ENCODE measurements at places on chromosomes 5 and 9.
A peak's percentile ranks its signal among the peaks of the same experiment; 100 is the strongest.

DNA sequence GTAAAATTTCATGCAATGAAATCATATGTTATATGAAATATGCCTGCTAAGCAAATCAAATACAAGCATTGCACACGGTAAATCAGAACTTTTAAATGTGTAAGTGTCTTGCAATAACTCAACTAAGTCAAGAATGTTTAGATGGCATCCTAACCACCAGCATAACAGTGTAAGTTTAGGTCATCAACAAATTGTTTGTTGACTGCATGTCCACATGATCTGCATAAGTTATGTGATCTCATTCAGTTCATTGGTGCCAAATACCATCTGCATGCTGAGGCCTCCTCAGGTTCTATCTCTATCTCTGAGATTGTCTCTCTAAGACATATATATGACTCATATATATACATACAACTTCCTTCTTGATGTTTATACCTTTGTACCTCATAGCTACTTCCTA lies 159.6 kb upstream of the STK32A start:
- no peak for DNase-seq

- no peak for DNase-seq
Measured at GRCh38 chr9:1982074-1982473, 33.1 kb upstream of the SMARCA2 start.

DNA sequence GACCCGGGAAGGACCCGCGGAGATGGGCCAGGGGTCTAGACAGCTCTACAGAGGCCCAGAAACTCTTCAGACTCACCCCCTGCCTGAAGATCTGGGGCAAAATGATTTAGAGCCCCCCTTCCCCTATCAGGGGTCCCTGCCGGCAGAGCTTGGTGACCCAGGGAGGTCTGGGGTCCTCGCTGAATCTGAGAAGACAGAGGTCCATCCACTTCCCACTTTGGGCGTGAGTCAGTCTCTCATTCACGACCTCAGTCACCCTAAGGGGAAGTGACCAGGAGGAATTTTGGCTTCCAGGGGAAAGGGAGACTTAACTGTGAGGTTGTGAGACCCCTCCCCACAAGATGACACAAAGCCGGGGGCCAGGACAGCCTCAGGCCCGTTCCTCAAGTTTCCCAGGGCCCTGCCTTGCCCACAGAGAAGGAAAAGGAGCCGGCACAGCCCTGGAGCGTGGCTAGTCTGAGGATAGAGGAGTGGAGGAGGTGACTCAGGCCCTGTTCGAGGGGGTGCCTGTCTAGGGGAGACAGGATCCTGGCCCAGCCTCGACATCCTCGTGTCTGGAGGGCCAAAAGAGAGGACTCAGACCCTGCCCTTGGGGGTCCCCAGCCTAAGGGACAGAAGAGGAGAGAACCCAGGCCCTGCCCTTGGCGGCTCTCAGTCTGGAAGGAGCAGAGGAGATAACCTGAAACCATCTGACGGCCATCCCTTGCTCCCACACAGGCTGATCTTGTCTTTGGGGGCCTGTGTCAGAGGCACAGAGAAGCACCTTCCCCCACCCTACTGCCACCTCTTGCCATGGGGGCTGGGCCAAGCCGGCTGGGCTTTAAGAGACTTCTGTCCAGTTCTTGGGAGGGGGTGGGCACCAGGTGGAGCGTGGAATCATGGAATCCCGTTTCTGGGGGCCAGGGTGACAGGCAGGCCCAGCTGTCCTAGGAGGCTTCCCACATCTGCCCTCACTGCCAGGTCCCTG lies 889 bp downstream of the PDLIM4 start:
- no peak for DNase-seq

- DNase-seq: peak; percentile 73
Measured at GRCh38 chr5:77957-78804, 13.8 kb upstream of the PLEKHG4B start.

DNA sequence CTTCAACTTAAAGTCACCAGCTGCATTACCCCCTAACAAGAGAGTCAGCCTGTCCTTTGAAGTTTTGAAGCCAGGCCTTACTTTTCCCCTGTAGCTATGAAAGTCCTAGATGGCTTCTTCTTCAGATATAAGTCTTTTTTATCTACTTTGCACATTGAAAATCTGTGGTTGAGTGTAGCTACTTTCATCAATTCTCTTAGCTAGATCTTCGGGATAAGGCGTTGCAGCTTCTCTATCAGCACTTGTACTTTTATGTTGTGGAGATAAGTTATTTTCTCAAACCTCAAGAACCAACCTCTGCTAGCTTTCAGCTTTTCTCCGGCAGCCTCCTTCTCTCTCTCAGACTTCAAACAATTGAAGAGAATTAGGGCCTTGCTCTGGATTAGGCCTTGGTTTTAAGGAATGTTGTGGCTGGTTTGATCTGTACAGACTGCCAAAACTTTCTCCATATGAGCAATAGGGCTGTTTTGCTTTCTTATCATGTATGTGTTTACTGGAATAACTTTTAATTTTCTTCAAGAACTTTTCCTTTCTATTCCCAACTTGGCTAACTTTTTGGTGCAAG lies 21.6 kb downstream of the CATSPER3 start:
- DNase-seq: no peak

DNA sequence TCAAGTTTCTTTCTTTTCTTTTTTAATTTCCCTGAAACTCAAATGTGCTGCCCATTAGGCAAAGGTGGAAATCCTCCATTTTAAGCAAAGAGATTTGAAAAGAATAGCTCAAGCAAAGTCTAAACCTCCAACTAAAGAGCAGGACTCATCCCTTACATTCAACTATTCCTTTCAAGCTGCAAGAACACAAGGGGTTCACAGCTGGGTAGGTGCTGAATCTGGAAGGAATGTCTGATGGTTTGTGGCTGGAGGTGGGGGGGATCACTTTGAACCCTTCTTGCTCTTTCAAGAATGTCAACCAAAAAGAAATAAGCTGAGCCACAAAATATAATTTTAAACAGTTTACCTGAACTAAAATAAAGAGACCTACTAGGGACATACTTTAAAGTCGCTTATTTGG lies 375.7 kb upstream of the CDH10 start:
- no peak for DNase-seq

DNA sequence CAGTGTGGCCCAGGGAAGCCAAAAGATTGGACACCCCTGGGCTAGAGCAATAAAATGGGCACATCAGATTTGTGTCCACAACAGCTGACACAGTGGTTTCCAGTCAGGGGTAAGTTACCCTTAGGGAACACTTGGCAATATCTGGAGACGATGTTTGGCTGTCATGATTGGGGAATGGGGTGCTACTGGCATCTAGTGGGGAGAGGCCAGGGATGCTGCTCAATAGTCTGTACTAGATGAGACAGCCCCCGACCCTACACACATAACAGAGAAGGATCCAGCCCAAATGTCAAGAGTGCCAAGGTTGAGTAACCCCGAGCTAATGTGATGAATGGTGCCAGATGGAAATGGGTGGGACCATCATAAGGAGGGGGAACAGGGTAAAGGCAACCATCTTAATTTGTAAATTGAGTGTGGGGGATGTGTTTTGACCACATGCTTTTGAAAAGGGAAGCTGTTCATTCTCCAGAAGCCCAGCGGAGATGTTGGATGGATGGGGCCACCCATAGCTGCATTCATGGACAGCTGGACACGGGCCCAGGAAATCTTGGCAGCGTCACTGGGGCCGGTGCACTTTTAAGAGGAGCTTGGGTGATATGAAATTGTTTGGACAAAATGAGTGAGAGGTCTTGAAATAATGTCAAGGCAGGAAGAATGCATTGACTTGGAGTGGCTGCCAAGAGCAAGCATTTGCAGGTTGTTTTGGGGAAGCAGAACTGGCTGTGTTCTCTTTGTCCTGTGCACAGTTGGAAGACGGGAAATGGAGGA lies 33.4 kb downstream of the SYK start:
- no peak for DNase-seq
